Nasal cavity respiratory epithelium epithelial cell of viscerocranial mucosa (primary cell): ENCODE measurements at places on chromosomes 2 and 18. TPM values are rescaled to one million over a fixed set of nuclear protein-coding genes. Genes with fewer than 3 reads are reported as not detected.

Gene SCTR
- total RNA-seq, result not detected in 2 replicates

Gene DOK6
- total RNA-seq, result 0.07 TPM in 1 of 2 replicates, not detected in the other

Gene ASTL
- total RNA-seq, result 0.07 TPM in 1 of 2 replicates, not detected in the other

Gene DSC3
- 362 and 394 TPM in 2 replicates for total RNA-seq

Gene OSBPL6
- total RNA-seq, result 13.7 and 15.9 TPM in 2 replicates

Gene MXD1
- total RNA-seq, result 46.6 and 50.6 TPM in 2 replicates

Gene B4GALT6
- 3.8 and 5.6 TPM in 2 replicates for total RNA-seq

Gene IL1F10
- total RNA-seq, result 0.34 TPM in 1 of 2 replicates, not detected in the other

Gene FBXO48
- 0.68 and 1.00 TPM in 2 replicates for total RNA-seq

Gene FOXD4L1
- total RNA-seq, result under 0.01 and 0.21 TPM in 2 replicates

Gene MERTK
- total RNA-seq, result 1.4 and 8.7 TPM in 2 replicates

Gene STPG4
- under 0.01 and 0.07 TPM in 2 replicates for total RNA-seq

Gene TACR1
- not detected in 2 replicates for total RNA-seq

Gene TLX2
- not detected in 2 replicates for total RNA-seq

Gene TMEM163
- total RNA-seq, result not detected in 2 replicates

Gene COLEC11
- total RNA-seq, result not detected in 2 replicates

Gene RAB17
- 0.34 and 1.5 TPM in 2 replicates for total RNA-seq

Gene PLEK
- total RNA-seq, result not detected in 2 replicates

Gene RAPGEF4
- 0.34 and 1.00 TPM in 2 replicates for total RNA-seq

Gene SNED1
- under 0.01 and 0.28 TPM in 2 replicates for total RNA-seq

Gene GULP1
- 38.7 and 66.6 TPM in 2 replicates for total RNA-seq

Gene TUBA4B
- total RNA-seq, result not detected in 2 replicates

Gene DPP10
- 0.07 TPM in 1 of 2 replicates, not detected in the other for total RNA-seq

Gene KCTD1
- total RNA-seq, result 14.4 and 56.5 TPM in 2 replicates

Gene TRPM8
- total RNA-seq, result not detected in 2 replicates

Gene TFPI
- total RNA-seq, result 1.0 and 9.9 TPM in 2 replicates

Gene IL36B
- total RNA-seq, result under 0.01 TPM in 1 of 2 replicates, not detected in the other
